ENCODE measurements at places on chromosomes 6 and 20.

- DNase-seq, result no peak
Measured at GRCh38 chr20:665276-665675, 10.3 kb downstream of the SCRT2 start.

DNA sequence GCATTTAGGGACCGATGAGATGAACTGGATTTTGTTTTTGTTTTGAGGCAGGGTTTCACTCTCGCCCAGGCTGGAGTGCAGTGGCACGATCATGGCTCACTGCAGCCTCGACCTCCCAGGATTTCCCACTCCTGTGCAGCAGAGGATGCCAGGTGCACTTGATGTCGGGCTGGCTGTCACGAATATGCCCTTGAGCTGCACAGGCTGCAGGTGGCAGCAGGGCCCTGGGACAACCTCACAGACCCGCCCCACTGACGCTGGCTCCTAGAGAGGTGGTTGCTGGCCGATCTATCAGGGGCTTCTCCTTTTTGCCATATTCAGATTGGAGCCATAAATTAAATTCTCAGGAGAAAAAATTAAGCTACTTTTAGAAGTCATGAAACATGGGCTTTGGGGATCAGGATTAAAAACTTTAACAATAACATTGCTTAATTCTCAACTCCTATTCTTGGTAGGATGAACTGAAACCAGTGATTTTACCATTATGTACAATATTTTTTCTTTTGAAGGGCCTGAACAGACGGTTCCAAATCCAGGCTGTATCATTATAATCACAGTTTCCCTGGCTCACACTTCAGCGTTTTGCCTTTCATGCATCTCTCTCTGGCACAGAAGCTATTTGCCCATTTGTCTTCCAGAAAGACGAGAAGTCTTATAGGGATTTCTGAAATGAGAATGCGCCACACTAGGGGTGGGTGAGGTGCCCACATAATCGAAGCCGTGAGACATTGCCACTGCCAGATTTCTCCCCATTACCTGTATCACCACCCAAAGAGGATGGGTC is 32.4 kb downstream of the NQO2 start:
- DNase-seq, result no peak

- DNase-seq, result no peak
Measured at GRCh38 chr6:163404825-163405265, 9.7 kb upstream of the QKI start.

- no peak for DNase-seq
Measured at GRCh38 chr20:23086056-23086566, at the start of gene CD93. CD93 (minus strand) TSS chr20:23086324; CDS start chr20:23086192, 132 bp downstream.

GRCh38 chr6:113854531-113855499 is 2.3 kb upstream of the MARCKS start:
- DNase-seq, result no peak

GRCh38 chr6:149209871-149210775 is 107.4 kb upstream of the TAB2 start:
- DNase-seq, result no peak

GRCh38 chr6:19723545-19723944 is 113.6 kb upstream of the ID4 start:
- DNase-seq, result no peak

DNA sequence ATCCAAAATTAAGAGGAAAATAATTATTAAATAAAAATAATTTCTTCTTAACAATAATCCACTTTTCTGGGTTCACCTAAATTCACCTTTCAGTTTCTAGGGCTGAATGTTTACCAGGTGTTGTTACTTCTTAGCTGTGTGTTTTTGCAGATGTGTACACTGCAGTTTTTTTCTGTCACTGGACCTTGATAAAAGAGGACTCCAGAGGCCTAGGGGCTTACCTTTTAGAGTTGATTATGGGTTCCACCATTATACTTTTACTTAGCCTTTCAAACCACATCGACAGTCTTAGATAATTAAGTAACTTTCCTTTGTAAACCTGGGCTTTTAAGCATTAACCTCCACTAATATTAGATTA is 766.5 kb downstream of the BCKDHB start:
- DNase-seq, result no peak
